ENCODE measurements at places on chromosomes 11 and 22.

DNA sequence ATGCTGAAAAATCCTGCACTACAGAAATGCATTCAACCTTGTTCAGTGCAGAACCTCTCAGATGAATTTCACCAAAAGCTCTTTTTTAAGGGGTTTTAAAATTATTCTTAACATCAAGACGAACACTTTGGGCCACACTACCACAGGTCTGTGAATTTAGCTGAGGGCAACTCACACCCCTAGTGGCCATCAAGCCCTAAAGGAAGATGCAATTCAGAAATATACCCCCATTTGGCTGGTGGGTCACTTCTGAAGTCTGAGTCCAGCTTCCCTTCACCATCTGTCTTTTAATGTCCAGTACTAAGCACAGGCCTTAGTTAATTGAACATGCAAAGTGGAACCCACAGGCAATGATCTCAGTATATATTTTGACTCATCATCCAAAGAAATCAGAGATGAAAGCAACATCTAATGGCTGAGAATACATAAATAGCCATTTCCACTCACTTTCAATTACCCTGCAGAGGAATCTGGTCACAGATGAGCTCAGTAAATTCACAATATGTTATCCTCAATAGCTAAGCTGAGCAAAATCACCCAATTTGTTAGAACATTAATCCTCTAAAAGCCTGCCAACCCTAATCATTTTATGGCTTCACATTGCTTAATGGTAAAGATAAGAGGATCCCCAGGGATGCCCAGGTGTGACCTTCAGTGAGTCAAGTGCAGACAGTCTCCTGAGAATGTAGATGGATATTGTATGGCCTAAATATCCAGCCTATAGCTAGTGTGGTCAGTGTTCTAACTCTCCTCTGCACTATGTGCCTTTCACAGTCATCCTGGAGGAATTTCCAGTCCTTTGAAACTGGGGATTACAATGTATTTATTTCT is 50.3 kb downstream of the FAM76B start:
- DNase-seq: no peak

DNA sequence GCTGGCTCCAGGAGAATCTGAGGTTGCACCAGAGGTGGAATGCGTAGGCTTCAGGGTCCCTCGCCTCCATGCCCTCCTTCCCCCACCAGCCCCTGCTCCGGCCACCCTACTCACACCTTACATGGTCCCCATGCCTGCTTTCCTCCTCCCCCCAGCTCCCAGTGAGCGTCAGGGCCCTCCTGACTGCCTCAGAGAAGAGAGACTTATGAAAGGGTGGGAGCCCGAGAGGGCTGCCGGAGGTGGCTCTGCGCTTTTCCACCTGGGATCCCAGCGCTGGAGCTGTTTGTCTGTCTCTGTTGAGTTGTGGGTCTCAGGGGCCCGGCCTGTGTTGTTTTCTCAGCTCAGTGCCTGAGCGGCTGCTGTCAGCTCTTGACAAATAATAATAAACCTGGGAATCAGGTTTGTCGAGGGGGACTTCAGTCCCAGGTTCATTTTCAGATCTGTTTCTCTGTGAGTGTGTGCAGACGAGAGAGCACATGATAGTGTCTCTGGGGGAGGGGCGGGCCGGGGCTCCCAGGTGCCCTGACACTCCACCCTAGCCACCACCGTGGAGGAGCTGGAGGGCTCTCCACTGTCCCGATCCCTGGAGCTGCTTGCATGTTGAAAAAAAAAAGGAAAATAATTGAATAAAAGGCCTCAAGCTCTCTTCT is 153.7 kb downstream of the FEZ1 start:
- no peak for DNase-seq

DNA sequence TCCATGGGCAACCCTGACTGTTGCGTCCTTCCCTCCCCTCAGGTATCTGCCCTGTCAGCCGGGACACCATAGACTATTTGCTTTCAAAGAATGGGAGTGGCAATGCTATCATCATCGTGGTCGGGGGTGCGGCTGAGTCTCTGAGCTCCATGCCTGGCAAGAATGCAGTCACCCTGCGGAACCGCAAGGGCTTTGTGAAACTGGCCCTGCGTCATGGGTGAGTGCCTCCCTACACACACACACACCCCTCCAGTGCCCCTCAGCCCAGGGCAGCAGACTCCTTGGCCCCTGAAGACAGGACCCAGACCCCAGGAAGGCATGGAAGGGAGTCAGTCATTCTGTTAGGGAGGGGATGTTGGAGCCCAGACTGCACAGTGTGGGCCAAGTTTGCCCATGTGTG is 17.9 kb upstream of the UVRAG start:
- no peak for DNase-seq

DNA sequence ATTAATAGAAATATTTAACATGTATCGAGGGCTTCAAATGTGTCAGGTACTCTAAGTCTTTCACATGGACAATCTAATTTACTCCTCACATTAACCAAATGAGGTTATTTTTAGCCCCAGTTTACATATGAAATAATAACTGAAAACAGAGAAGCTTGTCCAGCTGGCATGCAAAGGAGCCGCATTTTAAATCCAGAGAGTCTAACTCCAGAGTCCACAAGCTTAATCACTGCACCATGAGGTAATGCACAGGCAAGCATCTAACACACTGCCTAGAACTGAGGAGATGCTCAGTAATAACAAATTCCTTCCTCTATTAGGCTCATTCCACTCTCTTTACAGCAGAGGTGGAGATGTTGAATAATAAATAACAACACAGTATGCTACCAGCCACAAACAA is 165.7 kb upstream of the GUCY1A2 start:
- DNase-seq: no peak

DNA sequence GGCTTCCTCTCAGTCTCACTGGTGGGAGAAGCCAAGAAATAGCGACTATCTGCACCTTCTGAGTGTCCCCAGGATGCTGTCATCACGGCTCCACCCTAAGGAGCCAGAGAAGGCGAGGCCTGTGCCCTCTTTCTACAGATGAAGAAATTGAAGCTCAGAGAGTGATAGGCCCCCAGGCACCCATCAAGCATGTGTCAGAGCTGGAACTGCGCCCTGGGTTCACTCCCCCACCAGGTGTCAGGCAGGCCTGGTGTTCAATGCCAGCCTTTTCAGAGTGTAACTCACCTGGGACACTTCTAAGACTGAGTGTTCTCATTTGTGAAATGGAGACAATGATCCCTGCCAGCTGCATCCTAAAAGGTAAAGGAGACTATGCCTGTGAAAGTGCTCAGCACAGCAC is 127.3 kb upstream of the SEZ6L start:
- DNase-seq: no peak

GRCh38 chr11:82995754-82996398 is 75.8 kb downstream of the RAB30 start:
- no peak for DNase-seq

DNA sequence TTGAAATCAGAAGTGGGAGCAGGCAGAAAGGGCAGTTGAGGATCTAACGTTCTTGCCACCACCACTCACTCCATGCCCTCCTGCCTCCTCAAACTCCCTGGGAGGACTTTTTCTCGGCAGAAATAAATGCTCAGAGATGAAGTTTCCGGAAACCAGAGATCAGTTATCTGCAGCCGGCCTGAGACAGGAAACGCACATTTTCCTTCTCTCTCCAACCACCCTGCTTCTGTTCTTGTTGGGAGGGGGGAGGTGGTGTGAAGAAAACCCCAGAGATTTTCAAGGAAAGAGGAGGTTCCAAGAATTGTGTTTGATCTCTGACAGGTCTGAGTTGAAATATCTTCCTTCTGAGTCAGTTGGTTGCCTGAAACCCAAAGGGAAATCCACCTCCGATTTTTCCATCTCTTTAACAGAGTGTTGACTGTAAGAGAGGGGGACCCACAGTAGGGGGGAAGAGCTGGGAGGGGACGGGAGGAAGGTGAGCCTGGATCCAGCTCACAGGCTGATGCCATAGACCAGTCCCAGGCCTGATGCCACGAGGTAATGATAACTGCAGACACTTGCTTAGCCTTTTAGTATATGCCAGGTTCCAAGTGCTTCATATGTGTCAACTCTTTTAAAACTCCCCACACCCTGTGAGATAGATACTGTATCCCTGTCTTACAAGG is 100.8 kb downstream of the TRAF6 start:
- DNase-seq: no peak

- DNase-seq: no peak
Measured at GRCh38 chr11:72621008-72621610, 53.1 kb downstream of the PDE2A start.

DNA sequence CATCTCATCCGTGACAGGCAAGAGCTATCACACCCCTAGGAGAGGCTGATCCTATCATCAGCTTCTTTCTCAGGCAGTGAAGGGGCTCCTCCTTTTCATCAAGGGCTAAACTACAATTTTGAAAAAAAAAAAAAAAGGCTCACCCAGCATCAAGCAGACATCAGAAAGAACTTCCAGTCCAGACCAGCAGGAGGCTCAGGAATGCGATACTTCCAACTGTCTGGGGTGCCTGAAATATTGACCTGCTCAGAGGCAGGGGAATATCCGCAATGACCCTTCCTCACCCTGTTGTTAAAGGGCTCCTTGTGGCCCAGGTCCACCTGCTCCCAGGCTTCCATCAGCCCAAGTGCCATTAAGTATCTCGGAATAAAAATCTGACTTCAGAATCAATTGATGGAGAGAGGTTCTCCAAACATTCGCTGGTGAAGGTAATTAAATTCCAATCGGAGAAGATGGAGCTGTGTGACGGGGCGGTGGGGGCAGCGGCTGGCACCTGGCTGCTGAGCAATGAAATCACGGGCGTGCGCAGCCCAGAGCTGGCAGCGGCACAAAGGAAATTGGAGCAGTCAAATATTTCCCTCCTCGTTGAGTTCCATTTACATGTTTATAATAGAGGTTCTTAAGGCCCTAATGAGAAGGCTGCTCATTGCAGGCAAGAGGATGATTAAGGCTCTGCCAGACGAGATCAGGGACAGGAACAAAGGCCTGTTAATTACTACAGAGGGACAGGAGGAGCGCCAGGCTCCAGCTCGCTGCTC is 69.0 kb upstream of the THY1 start:
- no peak for DNase-seq

DNA sequence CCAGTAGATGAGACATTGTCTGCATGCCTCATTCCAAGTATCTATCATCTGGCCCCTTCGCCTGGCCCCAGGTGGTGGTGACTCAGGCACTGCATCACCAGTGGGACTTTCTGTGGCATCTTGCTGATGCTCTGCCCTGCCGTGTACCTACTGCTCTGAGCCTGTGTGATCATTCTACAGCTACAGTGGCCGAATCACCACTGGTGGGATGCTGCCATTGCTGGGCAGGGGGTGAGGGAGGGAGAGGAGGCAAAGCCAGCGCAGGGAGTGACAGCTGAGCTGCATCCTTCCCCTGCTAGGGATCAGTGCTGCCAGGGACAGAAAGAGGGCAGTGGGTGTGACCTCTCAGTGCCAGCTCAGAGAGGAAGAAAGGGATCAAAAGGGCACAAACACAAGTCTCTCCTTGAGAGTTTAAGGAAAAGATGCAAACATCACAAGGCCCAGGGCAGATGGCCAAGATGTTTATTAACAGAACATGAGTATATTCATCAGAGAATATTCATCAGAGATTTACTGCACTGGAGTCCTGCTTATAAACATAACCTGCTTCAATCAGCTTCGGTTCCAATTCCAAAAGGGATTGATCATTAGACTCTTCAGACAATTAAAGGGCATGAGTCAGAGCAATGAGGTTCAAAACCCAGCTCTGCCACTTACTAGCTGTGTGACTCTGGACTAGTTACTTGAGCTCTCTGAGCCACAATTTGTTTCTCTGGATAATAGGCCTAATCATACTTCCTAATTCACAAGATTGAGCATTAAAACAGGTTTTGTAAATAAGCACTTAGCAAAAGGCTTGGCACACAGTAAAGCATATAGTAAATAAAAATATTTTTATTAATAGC is 109.8 kb downstream of the NAT10 start:
- no peak for DNase-seq

DNA sequence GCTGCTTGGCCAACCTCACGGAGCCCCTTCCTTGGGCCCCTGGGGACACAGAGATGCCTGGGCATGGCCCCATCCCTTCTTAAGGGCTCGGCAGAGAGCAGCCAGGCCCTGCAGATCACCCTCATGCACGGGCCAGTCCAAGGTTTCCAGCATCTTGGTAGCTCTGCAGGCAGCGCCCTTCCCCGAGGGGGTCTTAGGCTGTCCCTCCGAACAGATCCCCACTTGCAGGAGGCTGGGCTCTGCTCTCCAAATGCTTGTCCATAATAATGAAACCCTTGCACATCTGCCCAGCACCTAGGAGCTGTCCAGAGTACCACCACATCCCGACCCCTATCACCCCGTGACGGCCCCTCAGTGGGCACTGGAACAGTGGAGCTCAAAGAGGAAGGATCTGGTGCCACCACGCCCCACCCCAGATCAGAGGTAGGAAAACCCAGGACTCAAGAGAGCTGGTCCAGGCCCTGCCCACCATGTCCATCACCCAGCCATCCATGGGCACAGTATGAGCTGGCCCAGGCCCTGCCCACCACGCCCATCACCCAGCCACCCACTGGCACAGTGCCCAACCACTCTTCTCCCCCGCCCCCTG is 92.5 kb upstream of the PRR5 start:
- DNase-seq: no peak

DNA sequence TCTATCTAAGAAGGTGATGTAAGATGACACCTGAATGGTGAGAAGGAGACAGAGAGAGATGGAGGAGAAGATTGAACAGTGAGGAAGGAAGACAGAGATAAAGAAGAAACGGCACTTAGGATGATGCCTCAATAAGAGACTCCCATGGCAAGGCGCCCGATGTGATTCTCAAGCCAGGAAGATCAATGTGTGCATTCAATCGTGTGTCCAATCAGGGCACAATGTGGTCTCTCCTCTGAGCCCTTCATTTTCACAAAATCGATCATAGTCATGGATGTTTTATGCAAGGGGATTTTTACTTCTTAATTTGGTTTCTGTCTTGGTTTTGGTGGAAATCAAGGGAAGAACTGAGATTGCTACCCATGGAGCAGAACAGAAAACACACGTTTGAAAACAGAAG is 19.9 kb upstream of the TMPRSS13 start:
- no peak for DNase-seq

DNA sequence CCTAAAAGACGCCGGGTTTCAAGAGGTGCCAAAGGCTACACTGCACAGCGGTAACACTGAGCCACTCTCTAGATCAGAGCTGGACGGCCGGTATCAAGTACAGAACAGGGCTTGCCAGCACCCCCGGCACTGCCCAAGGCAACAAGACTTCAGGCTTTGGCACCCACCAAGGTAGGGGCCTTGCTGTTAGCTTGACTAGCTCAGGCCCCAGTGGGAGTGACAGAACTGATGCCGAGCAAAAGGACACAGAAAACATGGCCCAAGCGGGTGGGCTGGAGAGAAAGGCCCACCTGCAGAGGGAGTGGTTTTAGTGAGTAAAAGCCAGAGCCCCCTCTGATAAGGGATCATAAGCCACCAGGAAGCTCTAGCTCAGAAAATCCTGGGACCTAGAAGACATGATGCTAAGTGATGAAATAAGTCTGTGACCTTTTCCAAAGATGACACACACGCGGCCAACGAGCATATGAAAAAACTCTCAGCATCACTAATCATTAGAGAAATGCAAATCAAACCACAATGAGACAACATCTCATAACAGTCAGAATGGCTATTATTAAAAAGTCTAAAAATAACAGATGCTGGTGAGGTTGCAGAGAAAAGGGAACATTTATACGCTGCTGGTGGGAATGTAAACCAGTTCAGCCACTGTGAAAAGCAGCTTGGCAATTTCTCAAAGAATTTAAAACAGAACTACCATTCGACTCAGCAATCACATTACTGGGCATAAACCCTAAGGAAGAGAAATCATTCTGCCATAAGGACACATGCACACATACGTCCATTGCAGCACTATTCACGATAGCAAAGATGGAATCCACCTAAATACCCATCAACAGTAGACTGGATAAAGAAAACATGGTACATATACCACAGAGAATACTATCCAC is 12.9 kb downstream of the EHD1 start:
- DNase-seq: no peak
